Activated CD8-positive, alpha-beta memory T cell treated with anti-CD3 and anti-CD28 coated beads, Interleukin-2, amount 50 U/mL, for 4 hours (primary cell): ENCODE measurements at places on chromosomes 2 and 18.

- DNase-seq = no peak
These were observed 56.6 kb upstream of the SLC1A4 start for GRCh38 chr2:64932371-64933216.

- DNase-seq = no peak
These were observed 250.6 kb downstream of the CYP26B1 start for GRCh38 chr2:71897137-71897480.

GRCh38 chr2:239181074-239181902 is 219.5 kb downstream of the HDAC4 start:
- DNase-seq = peak; percentile 8

DNA sequence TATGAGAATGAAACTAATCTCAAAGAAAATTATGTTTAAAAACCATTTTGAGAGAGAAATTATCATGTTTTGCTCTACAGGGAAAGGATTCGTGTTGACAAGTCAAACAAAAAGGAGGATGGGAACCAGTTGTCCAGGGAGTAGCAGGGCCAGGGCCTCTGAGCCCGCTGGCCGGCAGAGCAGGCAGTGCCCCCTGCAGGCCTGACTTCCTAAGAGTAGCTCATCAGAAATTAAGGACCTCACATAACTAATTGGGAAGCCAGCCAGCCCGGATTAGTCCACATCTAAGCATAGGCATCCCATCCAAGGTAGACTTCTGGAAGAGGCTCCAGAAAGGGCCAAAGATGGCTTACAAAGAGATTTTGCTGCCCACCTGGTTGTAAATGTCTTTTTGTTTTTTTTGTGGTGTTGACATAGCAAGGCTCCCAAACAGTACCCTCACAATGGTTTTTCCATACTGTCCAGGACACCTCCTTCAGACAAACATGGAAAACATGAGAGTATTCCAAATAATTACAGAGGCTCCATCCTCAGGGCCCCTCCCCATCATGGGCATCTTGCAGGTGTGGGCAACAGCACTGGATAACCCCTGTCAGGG is 241.2 kb upstream of the TANK start:
- peak; percentile 28 for DNase-seq

DNA sequence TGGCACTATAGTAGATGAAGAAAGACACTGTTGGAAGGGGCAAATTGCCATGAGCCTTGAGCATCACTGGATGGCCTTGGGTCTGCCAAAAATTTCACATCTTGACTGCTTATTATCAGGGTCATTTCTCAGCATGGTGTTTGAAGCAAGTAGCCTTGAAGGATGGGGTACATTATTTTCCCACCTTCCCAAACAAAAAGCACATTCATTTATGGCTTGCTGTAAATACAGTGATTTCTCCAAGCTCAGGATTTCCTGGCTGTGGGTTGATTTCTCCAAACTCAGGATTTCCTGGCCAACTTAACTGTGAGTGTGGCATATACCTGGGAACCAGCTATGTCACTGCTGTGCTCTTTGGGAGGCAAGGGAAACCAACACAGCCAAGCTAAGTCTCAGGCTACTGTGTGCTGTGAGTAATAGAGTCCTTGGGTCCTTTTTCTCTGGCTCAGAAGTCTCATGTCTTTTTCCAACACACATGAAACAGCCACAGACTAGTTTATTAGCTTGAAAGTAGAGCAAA is 116.6 kb downstream of the SPHKAP start:
- DNase-seq = no peak

GRCh38 chr18:57780706-57781347 is 22.3 kb downstream of the ATP8B1 start:
- DNase-seq = no peak

- DNase-seq = no peak
These were observed 82.4 kb downstream of the DTNB start for GRCh38 chr2:25590921-25591505.

- DNase-seq = peak; percentile 68
These were observed 34.8 kb upstream of the NEUROD1 start for GRCh38 chr2:181715033-181715630.

DNA sequence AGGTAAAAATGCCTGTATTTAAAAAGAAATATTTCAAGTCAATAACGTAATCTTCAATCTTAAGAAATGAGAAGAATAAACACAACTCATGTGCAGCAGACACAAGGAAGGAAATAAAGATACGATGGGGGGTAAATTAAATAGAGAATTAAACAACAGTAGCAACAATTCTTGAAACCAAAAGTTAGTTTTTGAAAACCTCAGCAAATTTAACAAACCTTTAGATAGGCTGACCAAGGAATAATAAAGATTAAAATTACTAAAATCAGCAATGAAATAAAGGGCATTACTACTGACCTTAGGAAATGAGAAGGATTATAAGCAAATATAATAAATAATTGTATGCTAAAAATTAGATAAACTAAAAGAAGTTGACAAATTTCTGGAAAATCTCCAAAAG is 178.9 kb downstream of the RTP5 start:
- no peak for DNase-seq

DNA sequence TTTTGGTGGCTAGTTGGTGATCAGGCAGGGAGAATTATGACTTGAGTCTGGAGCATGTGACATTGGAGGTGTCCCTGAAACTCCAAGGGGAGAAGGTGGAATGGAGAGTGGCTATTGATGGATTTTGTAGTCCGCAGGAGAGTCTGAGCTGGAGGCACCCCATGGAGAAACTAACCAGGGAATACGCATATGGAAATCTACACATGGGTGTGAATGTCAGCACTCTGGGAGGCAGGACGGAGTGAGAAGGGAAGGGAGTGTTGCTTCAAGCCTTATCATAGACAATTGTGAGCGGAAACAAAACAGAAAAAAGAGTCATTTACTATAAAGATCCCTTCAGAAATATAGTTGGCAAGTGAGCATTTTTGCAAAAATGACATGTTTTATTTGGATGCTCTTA is 667 bp upstream of the SCYGR4 start:
- no peak for DNase-seq

DNA sequence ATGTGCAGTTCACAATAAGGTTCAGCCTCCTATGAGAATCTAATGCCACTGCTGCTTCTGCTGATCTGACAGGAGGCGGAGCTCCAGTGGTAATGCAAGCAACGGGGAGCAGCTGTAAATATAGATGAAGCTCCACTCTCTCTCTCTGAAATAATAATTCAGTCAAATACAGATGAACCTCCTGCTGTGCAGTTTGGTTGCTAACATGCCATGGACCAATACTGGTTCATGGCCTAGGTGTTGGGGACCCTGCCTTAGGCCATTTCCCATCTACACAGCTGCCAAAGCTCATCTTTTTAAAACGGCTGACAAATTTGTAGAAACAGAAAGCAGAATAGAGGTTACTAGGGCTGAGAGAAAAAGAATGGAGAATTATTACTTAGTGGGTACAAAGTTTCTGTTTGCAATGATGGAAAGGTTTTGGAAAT is 10.7 kb upstream of the HNRNPA3 start:
- no peak for DNase-seq

DNA sequence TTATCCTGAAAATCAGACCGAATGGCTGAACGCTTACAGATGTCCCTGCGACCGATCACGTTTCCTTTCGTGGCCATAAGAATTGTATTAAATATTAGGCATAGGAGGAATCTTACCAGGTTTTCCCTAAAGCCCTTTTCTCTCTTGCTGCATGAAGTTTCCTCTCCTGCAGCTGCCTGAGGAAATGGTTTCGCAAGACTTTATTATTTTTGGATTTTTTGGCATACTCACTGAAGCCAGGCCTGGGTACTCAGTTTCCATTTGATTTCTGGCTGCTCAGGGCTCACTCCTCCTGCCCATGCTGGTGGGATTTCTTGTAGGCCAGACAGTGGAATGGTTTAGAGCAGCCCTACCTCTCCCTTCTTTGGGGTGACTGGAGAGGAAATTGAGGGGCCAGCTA is 114.0 kb downstream of the KLHL29 start:
- DNase-seq = no peak

- no peak for DNase-seq
These were observed 305.0 kb downstream of the PTH2R start for GRCh38 chr2:208711598-208711997.

GRCh38 chr18:60010513-60010912 is 110.7 kb downstream of the PMAIP1 start:
- DNase-seq = no peak

- no peak for DNase-seq
These were observed 4.6 kb downstream of the PTGR3 start for GRCh38 chr18:75204269-75204731.
